ENCODE measurements at places on chromosomes 3 and 15.
A peak's percentile ranks its signal among the peaks of the same experiment; 100 is the strongest.

DNA sequence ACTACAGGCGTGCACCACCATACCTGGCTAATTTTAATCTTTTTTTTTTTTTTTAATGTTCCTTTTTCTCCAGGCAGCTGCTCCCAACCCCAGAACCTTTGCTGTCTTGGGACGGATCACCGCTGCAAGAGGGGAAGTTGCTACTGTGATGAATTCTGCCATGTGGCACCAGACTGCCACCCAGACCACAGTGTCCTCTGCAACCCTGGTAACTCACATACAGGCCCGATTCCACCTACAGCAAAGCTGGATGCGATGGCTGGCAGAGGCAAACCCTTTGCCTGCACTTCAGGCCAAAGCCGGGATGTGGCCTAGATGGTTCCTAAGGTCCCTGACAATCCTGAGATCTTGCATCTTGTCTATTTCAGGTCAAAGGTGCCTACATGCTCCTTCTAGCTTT lies 12.7 kb upstream of the MUC20 start:
- no peak for DNase-seq

GRCh38 chr3:74643636-74644035 lies 29.2 kb upstream of the CNTN3 start:
- DNase-seq, result peak; percentile 8

- DNase-seq, result peak; percentile 51
These were observed 61.9 kb downstream of the BTLA start for GRCh38 chr3:112437146-112438022.

DNA sequence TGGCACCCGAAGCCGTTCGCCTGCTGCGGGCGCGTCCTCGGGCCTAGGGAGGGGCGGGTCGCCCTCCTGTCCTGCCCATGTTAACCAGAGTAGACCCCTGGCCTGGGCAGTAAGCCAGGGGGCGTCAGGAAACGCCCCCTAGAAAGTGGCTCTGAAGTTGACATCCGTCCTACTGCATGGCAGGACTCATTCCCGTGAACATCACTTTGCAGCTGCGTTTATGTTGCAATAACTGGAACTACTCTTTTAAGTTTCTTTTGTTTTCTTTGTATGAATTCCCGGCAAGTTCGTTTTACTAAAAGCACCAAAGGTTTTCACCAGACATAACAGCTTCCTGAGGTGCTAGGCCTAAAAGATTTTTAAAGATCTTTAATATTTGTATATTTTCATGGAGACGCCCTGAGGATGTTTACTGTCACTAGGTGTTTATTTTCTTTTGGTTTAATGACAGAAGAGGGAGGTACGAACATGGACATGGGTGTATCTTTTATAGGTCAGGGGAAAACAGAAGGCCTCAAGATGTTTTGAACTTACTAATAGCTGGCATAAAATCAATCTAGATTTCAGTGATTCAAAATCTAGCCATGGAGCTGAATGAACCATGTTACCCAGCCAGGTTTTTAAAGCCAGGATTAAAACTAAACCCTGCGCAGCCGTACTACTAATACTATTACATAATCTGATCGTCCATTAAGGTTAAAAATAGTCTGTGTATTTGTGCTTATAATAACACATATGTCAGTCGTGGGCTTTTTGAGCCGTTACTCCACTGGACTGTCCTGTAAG lies 1.0 kb downstream of the C15orf61 start:
- DNase-seq, result peak; percentile 28

GRCh38 chr3:4750306-4750968 lies 228.8 kb upstream of the BHLHE40 start:
- no peak for DNase-seq

GRCh38 chr3:192860454-192860853 lies 57.2 kb downstream of the MB21D2 start:
- DNase-seq, result no peak

DNA sequence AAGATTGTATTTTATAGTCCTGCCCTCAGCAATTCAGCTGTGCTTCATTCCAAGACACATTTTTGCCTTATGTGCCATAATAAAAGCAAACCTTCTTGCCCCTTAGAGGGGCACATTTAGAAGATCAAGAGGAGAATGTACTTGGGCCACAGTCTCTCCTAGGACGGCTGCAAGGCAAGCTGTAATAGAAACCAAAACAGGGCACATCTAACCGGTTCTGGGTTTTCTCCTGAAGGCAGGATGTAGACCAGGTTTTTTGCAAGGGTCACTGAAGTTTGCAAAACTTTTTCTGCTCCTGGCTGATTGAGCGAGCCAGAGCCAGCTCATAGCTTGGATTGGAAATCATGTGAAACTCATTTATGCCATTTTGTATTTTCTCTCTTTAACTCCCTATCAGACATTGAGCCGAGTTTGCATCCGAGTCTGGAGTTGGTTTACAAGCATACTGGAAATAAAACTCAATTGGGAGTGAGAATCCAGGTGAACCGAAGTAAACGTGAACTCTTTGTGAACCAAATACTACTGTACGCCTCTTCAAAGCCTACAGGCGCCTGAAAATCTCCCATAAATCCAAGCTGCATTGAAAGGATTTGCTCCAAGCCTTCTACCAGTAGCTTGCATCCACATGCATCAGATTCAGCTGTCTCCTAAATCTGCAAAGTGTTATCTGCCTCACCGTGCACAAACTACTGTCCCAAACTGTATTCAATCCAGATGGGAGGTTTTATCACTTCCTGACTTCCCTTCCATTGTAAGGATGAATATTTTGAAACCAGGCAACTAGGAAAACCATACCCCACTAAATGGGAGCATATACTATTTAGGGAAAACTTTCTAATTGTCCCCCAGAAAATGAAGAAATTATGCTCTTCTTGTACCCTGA lies 60.9 kb upstream of the TSC22D2 start:
- no peak for DNase-seq

GRCh38 chr3:33629219-33629618 lies 88.8 kb downstream of the CLASP2 start:
- no peak for DNase-seq

- no peak for DNase-seq
These were observed 7.5 kb downstream of the GOLGA6L2 start for GRCh38 chr15:23439513-23439912.

DNA sequence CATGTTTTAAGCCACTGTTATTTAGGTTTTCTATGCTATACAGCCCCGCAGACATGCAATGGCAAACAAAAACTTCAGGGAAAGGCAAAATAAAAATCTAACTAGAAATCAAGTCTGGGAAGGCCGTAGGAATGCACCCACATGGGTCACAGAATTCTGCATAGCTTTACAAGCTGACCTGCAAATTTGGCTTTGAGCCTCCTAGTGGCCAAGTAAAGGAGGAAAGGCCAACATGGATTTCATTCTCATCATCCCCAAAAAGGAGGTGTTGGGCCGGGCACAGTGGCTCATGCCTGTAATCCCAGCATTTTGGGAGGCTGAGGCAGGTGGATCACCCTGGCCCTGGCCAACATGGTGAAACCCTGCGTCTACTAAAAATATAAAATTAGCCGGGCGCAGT lies 124.3 kb downstream of the FBLN2 start:
- DNase-seq, result no peak

DNA sequence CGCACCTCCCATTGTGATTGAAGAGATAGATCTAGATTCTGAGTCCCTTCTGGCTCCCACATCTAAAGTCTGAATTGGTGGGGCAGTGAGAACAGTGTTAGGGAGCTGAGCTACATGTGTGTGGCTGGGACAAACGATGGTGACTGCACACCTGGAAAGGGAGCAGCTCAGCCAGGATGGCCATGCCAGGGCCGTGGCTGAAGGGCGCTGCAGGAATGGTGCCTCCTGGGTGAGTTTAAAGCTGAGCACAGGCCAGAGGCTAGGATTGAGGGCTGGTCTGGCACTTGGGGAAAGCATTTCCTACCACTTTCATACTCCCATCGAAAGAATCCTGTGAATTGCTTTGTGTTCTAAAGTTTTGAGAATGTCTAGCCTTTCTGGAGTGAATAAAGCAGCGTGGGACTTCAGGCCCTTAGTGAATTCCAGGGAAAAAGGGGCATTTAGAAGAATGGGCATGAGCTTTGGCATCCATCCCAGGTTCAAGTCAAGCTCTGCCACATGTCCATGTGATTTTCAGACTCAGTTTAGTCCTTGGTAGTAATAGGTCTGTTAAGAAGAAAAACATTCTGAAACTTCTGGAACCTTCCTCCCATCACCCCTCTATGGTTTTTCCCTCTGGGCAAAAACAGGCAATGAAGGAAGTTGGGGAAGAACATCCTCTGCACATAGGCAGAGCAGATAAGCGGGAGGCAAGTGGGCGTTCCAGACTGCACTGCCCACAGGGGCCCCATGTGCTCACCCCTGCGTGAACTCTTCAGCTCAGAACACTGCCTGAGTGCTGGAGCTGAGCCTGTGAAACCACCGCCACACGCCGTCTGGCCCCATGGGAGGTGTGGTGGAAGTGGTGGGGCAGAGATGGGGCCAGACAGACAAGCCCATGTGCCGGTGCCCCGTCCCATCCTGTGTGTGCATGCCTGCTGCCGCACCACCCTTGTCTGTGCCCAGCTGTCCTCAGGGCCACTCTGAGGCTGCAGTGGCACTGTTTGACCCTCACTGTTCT lies 12.9 kb upstream of the CPNE9 start:
- no peak for DNase-seq

GRCh38 chr3:5036858-5037257 lies 57.6 kb downstream of the BHLHE40 start:
- DNase-seq, result no peak

GRCh38 chr15:81296673-81297072 lies 27.3 kb downstream of the STARD5 start:
- DNase-seq, result no peak

DNA sequence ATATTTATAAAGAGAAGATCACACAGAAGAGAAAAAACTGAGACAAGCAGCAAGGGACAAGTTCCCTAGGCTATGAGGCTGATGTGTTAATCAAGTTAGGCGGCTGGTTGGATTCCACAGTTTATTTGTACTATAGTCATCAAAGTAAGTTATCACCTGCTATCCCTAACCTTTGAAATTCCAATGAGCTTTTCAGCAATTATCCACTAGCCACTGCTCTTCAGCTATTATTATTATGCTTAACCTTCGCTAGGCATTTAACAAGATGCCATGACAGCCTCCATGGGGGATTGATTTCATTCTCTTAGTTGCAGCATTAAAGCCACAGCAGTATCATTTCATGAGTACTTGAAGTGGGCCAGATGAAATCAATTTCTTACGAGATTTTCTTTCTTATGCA lies 699.5 kb upstream of the NAALADL2 start:
- no peak for DNase-seq

- DNase-seq, result no peak
These were observed 119.9 kb downstream of the CADPS start for GRCh38 chr3:62755285-62755684.

- DNase-seq, result peak; percentile 67
These were observed 6.2 kb upstream of the TLR9 start for GRCh38 chr3:52231502-52232278.

DNA sequence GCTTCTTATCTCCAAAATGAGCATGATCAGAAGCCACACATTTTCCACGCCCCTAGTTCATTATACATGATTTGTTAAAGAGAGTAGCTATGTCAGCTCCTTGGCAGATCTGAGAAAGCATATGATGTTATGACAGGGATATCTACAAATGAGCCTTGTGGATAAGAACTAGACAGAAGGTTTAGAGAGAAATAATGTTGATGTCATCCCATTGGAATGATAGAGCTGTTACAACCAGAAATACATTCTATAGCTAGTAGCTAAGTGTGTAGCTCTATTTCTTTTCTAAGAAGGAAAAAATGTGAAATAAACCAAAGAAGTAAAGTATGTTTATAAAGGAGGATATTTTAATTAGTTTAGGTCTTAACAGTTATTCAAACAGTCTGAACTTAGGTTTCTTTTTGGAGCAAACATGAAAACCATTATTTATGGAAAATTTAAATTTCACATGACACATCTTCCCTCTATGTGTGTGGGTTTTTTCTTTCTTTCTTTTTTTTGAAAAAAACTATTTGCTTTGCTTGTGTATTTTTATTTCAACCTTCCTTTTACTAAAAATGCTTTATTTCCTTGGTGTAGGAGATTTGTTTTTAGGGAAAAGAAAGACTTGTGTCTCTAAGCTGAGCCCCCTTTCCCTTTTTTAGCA lies 167.7 kb downstream of the GHSR start:
- DNase-seq, result no peak

- DNase-seq, result no peak
These were observed 77.6 kb upstream of the DLG1 start for GRCh38 chr3:197376020-197376419.

- DNase-seq, result no peak
These were observed 78.9 kb downstream of the SLTM start for GRCh38 chr15:58854593-58854992.

DNA sequence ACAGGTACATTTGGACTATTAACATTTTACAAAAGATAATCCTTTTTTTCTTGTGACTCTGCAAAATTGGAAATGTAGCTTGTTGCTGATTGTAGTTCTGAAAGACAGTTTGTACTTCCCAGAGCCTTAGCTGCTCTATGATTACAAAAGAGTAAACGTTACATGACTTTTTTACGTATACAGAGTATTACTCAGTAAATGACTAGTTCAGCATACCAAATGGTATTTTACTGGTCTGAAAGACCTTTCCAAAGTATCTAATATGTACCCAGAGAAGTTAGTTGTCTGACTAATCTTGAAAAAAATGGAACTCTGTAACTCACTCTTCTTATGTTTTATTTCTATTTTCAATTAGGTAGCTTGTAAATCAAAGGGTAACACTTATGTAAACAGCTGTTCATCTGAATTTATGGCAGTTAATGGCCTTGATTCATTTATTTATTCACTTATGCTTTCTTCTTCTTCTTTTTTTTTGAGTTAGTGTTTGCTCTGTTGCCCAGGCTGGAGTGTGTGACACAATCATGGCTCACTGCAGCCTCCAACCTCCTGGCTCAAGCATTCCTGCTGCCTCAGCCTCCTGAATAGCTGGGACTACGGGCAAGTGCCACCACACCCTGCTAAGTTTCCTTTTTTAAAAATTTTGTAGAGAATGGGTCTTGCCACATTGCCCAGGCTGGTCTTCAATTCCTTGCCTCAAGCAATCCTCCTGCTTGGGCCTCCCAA lies 151.7 kb downstream of the C3orf38 start:
- DNase-seq, result no peak

- no peak for DNase-seq
These were observed 283.2 kb upstream of the STT3B start for GRCh38 chr3:31249545-31249944.

GRCh38 chr3:42725454-42725853 lies 22.9 kb upstream of the HHATL start:
- no peak for DNase-seq

- peak; percentile 77 for DNase-seq
These were observed 654 bp downstream of the PIK3CA start for GRCh38 chr3:179148616-179149405.

GRCh38 chr15:40151991-40152390 lies 8.9 kb upstream of the BUB1B start:
- DNase-seq, result no peak

DNA sequence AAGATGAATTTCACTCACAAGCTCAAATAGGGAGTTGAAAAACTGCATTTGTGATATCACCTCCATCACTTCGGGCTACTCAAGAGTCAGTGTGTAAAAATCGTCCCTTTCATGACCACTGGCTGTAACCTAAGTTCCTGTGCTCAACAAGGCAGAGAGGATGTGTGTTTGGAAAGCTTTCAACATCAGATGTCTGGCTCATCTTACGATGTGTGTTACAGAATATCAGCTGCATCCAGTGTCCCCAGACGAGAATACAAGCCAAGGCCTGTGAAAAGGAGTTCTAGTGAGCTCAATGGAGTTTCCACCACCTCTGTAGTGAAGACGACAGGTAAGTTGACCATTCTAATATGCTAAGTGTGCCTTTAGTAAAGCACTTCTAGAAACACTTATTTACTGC lies 65.5 kb upstream of the ADAMTSL3 start:
- DNase-seq, result no peak
